CD4-positive, alpha-beta T cell (primary cell): ENCODE measurements at places on chromosomes 2 and 18.

DNA sequence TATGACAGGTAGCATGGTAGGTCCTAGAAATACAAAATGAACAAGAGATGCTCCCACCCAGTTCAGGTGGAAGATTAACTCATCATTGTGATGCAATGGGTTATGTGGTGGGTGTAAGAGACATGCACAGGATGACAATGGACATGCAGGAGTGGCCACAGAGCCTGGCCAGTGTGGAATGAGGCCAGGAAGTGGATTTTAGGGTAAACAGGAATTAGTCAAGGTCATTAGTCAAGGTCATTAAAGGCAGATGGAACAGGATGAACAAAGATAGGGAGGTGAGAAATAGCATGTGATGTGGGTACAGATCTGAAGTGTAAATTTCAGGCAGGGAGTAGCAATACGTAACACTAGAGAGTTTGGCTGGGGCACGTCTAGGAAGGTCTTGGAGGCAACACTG lies 15.6 kb upstream of the SERTAD2 start:
- H3K27me3 ChIP-seq, result no peaks in the 10 kb centered on the region
- DNase-seq, result no peak
- no peak overlapping the region for H3K4me3 ChIP-seq
- H3K36me3 ChIP-seq, result no peaks in the 10 kb centered on the region
- H3K4me1 ChIP-seq, result peaks cover 32% of the 10 kb centered on the region
- no peak overlapping the region for H3K27ac ChIP-seq

DNA sequence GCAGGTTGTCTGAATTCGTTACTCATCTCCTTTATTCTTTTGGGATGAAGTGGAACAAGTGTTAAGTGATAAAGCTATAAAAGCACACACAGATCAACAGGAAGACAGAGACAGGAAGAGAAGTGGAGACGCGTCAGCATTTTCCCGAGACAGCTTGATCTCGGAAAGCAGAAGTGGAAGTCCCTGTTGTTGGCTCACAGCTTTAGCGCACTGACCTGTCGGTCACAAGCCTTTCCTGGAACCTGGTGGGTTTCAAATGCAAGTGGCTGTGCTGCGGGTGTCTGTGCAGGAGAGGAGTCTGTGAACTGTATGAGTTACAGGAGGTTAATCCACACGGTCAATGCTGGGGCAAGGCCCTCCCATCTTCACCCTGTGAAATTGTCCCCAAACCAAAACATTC lies 116.6 kb upstream of the PELI1 start:
- peaks cover 5% of the 10 kb centered on the region for H3K4me1 ChIP-seq
- H3K27me3 ChIP-seq, result no peaks in the 10 kb centered on the region
- peak; percentile 5 for DNase-seq

DNA sequence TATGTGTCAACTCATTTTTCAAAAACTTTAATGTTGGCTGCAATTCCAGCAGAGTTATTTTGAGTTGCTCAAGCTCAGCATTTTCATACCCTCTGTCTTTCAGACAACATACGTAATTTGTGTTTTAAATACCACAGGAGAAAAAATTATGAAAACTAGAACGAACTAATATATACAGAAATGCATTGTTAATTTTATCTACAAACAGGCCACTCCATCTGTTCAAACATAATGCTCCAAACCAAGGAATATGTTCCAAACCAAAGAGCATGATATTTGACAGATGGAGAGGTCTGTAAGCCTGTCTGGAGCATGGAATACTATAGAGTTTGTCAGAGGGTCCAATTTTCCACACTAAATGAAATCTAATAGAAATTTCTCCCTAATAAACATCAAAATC lies 536.2 kb upstream of the FSIP2 start:
- no peak for DNase-seq
- no peaks in the 10 kb centered on the region for H3K4me1 ChIP-seq
- no peak overlapping the region for H3K4me3 ChIP-seq
- no peaks in the 10 kb centered on the region for H3K27me3 ChIP-seq
- no peak overlapping the region for H3K27ac ChIP-seq

GRCh38 chr2:150156415-150156814 lies 331.1 kb downstream of the RND3 start:
- H3K4me3 ChIP-seq, result no peak overlapping the region
- H3K36me3 ChIP-seq, result no peaks in the 10 kb centered on the region
- no peak overlapping the region for H3K27ac ChIP-seq
- H3K4me1 ChIP-seq, result no peaks in the 10 kb centered on the region
- no peaks in the 10 kb centered on the region for H3K27me3 ChIP-seq

DNA sequence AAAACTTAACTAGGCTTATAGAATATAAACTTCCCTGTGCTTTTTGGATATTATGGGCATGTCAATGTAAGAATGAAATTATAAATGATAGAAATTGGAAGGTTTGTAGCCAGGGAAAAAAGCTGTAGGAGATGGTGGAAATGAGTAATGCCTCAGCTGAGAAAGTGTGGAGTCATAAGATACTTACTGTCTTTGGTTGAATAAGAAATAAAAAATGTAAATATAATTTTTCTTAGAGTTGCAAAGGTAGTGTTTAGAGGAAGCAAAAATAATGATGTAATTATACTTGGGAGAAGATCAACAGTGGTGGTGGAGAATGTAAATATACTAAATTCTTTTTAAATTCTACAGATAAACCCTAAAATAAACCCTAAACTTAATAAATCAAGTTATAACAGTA lies 26.2 kb upstream of the RND3 start:
- no peak overlapping the region for H3K4me3 ChIP-seq
- no peaks in the 10 kb centered on the region for H3K4me1 ChIP-seq
- DNase-seq, result no peak
- no peak overlapping the region for H3K27ac ChIP-seq
- no peaks in the 10 kb centered on the region for H3K27me3 ChIP-seq

- no peaks in the 10 kb centered on the region for H3K4me1 ChIP-seq
- no peaks in the 10 kb centered on the region for H3K27me3 ChIP-seq
- H3K27ac ChIP-seq, result no peak overlapping the region
These were observed 73.2 kb downstream of the CAPN13 start for GRCh38 chr2:30733876-30734520.

DNA sequence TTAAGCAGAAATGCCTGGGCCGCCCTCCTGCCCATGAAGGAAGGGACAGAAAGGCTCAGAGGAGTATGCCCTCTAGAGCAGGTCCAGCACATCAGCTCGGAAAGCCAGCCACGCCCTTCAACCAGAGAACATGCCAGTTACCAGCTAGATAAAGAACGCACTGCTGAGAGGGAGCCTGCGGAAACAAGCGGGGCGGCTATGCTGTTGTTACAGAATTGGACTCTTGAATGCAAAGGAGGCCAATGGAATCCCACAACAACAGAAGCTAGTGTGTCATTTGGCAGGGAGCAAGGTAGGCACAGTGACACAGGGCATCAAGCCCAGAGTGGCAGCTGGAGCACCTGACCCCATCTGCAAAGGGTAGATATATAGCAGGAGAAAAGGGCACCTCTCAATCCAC lies 242.9 kb upstream of the ID2 start:
- no peaks in the 10 kb centered on the region for H3K27me3 ChIP-seq
- DNase-seq, result no peak
- no peak overlapping the region for H3K4me3 ChIP-seq
- peaks cover 15% of the 10 kb centered on the region for H3K4me1 ChIP-seq
- no peak overlapping the region for H3K27ac ChIP-seq

DNA sequence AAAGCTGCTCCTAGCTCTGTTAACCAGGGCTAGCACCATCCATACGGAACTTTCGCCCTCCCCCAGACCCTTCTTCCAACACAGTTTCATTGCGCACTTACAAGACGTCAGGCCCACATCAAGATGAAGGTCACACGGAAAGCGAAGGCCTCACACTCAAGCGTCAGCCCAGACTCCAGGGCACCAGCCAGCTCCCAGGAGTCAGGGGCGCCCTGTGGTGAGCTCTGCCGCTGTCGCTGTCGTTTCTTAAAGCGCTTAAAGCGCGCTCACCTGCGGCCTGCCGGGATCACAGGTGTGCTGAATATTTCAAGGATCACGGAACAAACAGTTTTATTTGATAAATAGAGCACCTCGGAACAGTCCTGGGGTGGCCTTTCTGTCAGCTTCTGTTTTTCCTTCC lies 163.1 kb downstream of the CDH20 start:
- H3K27ac ChIP-seq, result no peak overlapping the region
- no peaks in the 10 kb centered on the region for H3K36me3 ChIP-seq
- H3K4me3 ChIP-seq, result no peak overlapping the region
- peaks cover 6% of the 10 kb centered on the region for H3K27me3 ChIP-seq
- DNase-seq, result no peak

- no peak overlapping the region for H3K27ac ChIP-seq
- no peaks in the 10 kb centered on the region for H3K36me3 ChIP-seq
- no peaks in the 10 kb centered on the region for H3K27me3 ChIP-seq
- H3K4me3 ChIP-seq, result no peak overlapping the region
- H3K4me1 ChIP-seq, result no peaks in the 10 kb centered on the region
These were observed 82.5 kb upstream of the SERPINE2 start for GRCh38 chr2:224121406-224122067.

DNA sequence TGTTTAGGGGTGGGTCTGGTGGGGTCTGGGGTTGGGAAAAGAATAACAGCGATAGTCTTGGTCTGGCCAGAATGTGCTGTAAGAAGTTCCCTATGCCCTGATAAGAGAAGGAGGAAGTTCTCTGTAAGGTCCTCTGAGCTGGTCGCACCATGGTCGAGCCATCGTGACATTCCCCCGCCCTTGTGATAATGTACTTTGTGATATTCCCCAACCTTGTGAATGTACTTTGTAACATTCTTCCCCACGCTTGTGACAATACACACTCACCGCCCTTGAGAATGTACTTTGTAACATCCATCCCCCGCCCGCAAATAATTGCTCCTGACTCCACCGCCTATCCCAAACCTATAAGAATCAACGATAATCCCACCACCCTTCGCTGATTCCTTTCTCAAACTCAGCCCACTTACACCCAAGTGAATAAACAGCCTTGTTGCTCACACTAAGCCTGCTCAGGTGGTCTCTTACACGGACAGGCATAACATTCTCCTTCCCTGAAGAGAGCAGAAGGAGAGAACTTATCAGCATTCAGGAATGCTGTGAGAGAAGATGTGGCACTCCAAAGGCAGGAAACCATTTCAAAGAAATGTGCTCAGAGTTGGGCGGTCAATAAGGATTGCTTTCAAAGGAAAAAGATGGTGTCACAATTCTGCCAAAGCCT lies 17.8 kb upstream of the DUSP19 start:
- H3K27ac ChIP-seq, result no peak overlapping the region
- H3K27me3 ChIP-seq, result peaks cover 2% of the 10 kb centered on the region
- H3K36me3 ChIP-seq, result no peaks in the 10 kb centered on the region
- DNase-seq, result no peak
- H3K4me1 ChIP-seq, result no peaks in the 10 kb centered on the region
- H3K4me3 ChIP-seq, result no peak overlapping the region

GRCh38 chr2:98710734-98711133 lies 20.2 kb downstream of the MGAT4A start:
- peaks cover 18% of the 10 kb centered on the region for H3K36me3 ChIP-seq
- peak overlapping the region; percentile 29 for H3K27ac ChIP-seq
- peaks cover 80% of the 10 kb centered on the region for H3K4me1 ChIP-seq
- H3K27me3 ChIP-seq, result no peaks in the 10 kb centered on the region
- no peak for DNase-seq

- no peaks in the 10 kb centered on the region for H3K36me3 ChIP-seq
- no peak overlapping the region for H3K4me3 ChIP-seq
- DNase-seq, result no peak
- no peak overlapping the region for H3K27ac ChIP-seq
- H3K4me1 ChIP-seq, result peaks cover 32% of the 10 kb centered on the region
These were observed 3.7 kb upstream of the FEV start for GRCh38 chr2:218988650-218989049.

DNA sequence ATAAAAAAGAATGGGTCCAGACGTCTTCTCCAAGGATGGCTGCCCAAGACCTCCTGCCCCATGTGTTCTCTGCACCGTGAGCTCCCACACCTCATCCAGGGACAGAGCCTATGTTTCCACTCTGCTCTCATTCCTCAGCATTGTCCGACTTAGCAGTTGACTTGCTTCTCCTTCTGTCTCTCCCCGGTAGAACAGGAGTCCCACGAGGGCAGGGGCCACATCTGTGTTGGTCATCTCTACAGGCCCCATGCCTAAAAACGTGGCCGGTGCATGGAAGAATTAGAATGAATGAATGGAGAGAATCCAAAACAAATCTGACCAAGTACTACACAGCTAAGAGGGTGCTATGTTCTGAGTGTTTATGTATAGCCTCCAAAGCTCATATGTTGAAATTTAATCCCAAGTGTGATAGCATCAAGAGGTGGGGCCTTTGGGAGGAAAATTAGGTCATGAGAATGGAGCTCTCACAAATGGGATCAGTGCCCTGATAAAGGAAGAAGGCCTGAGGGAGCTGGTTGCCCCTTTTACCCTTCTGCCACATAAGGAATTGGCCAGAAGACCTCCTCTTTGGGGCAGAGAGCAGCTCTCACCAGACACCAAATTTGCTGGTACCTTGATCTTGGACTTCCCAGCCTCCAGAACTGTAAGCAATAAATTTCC lies 55.9 kb downstream of the FAM178B start:
- H3K27me3 ChIP-seq, result no peaks in the 10 kb centered on the region
- no peak for DNase-seq
- no peak overlapping the region for H3K27ac ChIP-seq
- no peaks in the 10 kb centered on the region for H3K36me3 ChIP-seq
- peaks cover 4% of the 10 kb centered on the region for H3K4me1 ChIP-seq

DNA sequence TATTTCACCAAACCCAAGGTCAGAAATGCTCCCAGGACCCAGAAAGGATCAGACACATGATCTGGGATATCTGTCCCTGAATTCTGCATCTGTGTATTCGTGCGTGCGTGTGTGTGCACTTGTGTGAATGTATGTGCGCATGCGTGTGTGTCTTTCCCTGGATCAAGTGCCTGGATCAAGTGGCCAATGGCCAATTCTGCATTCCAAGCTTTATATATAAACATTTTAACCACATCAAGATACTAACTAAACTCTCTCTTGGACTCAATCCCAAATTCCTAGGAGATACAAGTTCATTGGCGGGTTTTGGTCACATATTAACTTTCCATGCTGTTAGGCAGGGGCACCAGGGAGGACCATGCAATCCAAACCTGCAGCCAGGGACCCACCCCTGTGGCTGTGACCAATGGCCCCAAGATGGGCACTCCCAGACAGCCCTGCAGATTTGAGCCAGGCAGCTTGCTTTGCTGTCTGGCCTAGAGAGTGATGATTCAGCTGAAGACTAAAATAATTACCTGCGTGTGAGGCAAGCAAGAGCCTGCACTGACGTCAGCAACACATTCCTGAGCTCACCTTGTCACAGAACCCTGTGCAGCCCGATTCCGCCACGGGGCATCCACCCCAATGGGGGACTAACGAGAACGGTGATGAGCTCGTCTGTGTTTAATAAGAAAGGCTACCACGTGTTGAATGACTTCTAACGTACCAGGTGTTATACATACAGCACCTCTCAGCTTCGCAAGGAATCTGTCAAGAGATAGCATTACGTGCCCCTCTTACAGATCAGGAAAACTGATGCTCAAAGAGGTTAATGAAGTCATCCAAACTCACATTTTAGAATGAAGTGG lies 45.3 kb upstream of the ROCK2 start:
- no peak overlapping the region for H3K4me3 ChIP-seq
- H3K4me1 ChIP-seq, result no peaks in the 10 kb centered on the region
- H3K27ac ChIP-seq, result no peak overlapping the region
- H3K27me3 ChIP-seq, result no peaks in the 10 kb centered on the region
